ENCODE measurements at places on chromosomes 6 and 20. TPM values are rescaled to one million over a fixed set of nuclear protein-coding genes. Genes with fewer than 3 reads are reported as not detected.
A peak's percentile ranks its signal among the peaks of the same experiment; 100 is the strongest.

DNA sequence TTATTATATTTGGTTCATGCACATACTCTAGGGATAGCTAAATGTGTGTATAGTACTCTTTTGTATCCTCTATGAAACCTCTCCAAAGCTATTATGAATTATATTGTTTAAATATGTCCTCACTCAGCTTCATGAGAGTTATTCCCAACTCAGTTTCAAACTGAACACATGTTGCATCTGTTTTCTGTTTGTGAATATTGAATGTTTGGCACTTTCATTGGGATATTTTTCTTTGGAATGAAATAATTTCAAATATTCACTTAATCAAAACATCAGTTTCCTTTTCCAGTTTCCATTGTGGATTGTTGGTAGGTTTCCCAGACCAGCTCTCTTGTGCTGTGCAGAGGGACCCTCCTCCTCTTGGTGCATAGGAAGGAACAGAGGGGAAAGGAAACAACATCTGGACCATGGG lies 46.6 kb downstream of the HDAC2 start:
- DNase-seq = no peak

Gene CCM2L
- total RNA-seq = 0.35 TPM

Gene SLC4A11
- total RNA-seq = 46.1 TPM

DNA sequence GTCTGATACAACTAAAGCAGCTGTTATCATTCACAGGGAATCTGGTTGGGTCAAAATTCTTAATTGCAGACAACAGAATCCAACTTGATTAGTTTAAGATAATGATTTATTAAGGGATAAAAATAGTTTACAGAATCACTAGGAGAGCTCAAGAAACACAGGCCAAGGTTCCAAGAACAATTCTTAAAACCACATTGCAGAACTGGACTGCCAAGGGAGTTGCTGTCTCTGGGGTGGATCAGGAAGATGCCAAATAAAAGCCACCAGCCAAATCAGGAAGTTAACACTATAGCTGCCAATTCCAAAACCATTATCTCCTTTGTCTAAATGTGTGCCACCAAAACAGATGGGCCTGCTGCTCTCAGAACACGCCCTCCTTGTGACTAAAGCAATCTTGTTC lies 53.7 kb downstream of the NUDT3 start:
- DNase-seq = no peak

GRCh38 chr6:34890533-34890925 lies 1.5 kb downstream of the ANKS1A start:
- no peak for DNase-seq

Gene MUCL3
- not detected for total RNA-seq

DNA sequence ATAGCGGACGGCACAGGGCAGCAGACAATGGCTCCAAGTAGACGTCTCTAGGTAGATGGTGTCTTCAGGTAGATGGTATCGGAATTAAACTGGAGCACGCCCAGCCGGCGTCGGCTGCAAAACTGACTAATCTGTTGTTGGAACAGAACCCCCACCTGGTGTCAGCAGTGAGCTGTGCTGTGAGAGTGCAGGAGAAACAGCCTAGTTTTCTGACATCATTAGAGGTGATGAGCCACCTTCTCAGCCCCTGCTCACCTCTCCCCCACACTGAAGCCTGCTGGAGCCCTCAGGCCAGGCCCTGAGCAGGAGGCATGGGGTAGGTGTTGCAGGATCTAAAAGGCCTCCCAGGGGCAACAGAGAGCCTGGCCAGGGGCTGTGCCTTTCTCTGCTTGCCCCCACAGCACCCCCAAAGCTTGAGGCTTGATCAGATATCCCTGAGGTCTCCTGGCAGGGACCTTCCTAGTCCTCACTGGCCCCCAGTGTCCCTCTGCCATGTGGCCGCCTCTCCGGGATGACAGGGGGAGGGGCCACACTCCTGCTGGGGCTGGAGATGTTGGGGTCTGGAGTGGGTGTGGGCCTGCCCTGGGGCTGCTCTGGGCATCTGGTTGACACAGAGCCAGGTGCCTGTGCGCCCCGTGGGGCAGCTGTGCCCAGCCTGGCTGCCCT lies 6.9 kb upstream of the HELZ2 start:
- peak; percentile 71 for DNase-seq

DNA sequence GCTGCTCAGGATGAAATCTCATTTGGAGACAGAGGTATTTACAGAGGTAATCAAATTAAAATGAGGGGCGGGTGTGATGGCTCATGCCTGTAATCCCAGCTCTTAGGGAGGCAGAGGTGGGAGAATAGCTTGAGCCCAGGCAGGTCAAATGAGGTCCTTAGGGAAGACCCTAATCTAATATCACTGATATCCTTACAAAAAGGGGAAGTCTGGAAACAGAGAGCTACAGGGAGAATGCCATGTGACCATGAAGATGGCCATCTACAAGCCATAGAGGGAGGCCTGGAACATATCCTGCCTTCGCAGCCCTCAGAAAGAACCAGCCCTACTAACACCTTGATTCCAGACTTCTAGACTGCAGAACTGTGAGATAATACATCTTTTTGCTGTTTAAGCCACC lies 8.3 kb downstream of the MTCL3 start:
- no peak for DNase-seq

DNA sequence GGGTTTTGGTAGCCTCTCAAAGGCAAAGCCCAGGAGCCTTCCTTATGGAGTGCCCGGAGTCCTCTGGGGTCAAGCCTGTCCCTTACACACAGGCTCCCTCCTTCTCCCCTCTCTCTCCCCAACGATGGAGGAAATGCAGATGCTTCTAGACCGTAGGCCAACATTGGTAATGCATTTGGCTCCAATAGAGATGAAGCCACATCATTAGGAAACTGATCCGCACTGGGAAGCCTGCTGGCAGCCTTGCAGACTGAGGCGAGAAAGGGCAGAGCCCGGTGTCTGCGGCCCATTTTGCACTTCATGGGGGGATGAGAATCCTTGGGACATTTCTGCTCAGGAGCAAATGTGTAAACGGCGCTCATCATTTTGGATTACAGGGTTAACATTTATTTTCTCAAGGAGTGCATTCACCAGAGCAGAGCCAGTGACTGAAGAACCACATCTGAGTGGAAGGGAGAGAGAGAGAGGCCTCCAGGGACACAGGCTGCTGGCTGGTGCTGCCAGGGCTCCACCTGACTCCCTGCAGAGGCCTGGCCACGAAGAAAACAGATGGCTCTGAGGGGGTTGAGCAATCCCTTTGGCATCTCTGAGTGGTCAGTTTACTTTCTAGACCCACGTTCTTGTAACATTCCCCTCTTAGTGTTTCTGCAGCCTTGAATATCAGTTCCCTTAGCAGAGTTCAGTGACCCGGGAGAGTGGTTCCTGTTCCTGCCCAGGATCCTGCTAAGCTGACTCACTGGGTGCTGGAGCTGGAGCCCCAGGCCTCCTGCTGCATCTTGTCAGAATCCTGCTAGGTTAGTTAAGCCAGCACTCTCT lies 4.4 kb upstream of the CST3 start:
- peak; percentile 97 for DNase-seq

DNA sequence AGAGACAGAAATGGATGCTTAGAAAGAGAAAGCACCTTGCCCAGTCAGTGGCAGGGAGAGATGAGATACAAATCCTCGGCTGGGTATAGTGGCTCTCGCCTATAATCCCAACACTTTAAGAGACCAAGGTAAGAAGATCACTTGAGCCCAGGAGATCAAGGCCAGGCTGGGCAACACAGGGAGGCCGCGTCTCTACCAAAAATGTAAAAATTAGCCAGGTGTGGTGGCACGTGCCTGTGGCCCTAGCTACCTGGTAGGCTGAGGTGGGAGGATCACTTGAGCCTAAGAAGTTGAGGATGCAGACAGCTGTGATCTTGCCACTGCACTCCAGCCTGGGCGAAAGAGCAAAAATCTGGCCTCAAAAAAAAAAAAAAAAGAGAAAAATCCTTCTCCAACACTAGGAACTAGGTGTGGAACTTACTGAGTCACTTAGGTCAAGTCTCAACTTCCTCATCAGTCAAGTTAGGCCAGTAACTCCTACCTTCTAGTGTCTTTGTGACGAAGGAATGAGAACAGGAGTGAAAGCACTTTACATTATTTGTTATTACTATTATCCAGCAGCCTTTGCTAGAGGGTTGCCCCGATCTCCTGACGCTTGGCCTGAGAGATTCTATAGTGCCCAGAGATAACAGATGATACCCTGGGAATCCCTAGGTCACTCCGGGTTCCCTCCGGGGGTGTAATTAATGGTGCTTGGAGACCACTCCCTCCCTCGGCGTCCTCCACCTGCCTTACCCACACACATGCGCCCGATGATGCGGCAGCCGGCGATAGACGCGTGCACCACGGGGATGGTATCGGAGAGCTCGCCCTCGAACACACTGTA lies 918 bp downstream of the EIF6 start:
- DNase-seq = no peak

Gene TCF21
- total RNA-seq = not detected

Gene FAM83D
- total RNA-seq = 57.3 TPM

GRCh38 chr20:50691573-50692551 lies 520 bp upstream of the RIPOR3 start:
- no peak for DNase-seq

GRCh38 chr6:25435416-25435985 lies 156.3 kb downstream of the CARMIL1 start:
- DNase-seq = no peak

DNA sequence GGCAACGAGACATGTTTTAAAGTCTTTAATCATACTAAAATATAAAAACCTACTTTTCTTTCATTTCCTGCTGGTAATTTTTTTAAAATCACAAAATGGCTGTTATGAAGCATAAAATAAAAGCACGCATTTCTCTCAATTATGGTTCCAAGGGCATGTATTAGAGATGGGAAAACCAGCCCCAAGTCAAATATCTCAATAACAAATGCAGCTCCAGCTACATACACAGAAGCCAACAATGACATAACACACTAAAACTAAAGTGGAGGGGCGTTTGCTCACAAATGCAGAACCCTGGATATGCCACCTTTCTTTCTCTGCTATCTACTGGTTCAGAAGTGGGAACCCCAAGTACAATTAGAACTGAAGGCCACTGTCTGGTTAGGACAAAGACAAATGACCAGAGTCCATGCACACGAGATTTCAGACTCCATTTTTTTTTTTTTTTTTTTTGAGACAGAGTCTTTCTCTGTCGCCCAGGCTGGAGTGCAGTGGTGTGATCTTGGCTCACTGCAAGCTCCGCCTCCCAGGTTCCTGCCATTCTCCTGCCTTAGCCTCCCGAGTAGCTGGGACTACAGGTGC lies 27.8 kb downstream of the EZR start:
- DNase-seq = no peak

DNA sequence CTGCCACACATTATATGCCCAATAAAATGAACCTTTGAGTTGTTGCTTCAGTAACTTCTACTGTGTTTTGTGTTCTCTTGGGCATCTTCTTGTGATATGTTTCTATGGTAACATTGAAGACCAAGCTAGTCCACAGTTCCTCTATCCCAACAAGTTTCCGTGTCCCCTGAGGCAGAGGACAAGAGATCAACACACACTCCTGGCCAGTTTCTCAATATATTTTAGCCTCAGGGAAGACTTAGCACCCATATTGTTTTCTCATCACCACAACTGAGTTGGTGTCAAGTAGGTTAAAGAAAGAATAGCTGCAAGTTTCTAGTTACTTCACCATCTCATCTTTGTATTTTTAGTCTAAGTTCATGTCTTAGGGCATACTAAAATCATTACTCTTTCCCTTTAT lies 277.5 kb downstream of the UST start:
- no peak for DNase-seq

DNA sequence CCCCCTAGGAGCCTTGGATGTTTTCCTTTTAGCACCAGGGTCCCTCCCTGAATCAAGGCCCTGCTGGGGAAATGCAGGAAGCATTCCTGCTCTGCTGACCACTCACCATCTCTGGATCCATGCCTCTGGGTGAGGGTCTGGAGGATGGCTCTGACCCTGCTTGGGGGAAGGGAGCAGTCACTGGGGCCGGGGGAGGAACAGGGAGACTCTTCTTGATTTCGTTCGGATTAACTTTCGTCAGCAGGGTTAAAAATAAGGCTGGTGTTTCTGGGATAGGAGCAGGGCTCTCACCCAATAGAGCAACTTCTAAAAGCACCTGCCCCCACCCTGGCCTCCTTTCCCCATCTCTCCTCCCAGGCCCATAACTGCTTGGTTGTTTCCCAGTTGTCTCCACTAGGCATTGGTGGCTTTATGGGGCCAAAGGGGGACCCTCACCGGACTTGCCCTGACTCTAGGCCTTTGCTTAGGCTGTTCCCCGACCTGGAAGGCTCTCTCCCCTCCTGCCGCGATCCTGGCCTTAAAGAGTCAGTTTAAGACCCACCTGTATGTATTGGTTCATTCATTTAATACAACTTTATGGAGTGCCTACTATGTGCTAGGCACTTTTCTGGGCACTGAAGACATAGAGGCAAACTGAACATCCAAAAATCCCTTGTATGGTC lies 63.0 kb downstream of the JPH2 start:
- DNase-seq = no peak

Gene CCN6
- not detected for total RNA-seq

- DNase-seq = no peak
Observed at GRCh38 chr6:87341158-87341557, 3.5 kb upstream of the C6orf163 start.

- DNase-seq = no peak
Observed at GRCh38 chr20:50308166-50308512, 117.5 kb downstream of the CEBPB start.

Gene CALHM6
- total RNA-seq = not detected

GRCh38 chr20:35699127-35699956 lies at the start of the genes NFS1 and ROMO1:
Gene NFS1, minus strand, starts transcription at chr20:35699352. Its CDS starts 64 bp downstream, at chr20:35699288.
Gene ROMO1, plus strand, starts transcription at chr20:35699405. Its CDS starts 228 bp downstream, at chr20:35699633.
- DNase-seq = peak; percentile 82

GRCh38 chr6:33075568-33076405 lies at the start of gene HLA-DPB1:
Gene HLA-DPB1, plus strand, starts transcription at chr6:33075990. Its CDS starts 52 bp downstream, at chr6:33076042.
- no peak for DNase-seq

GRCh38 chr6:39494998-39495397 lies 172.5 kb upstream of the KCNK16 start:
- no peak for DNase-seq

DNA sequence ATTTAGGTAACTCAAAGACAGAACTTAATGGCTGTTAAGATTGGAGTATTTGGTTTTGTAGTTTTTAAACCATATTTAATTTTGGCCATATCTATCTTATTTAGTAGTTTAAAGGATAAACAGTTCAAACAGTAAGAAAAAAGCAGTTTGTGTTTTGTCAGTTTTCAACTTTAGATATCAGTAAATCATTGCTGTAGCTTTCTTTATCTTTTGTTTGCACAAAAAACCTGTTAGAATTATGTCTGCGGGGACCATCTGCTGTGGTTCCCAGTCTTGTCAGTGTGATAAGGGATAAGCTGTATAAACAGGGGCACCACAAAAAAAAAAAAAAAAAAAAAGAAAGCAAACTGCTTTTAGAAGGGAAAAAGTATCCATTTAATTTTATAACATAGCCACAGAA lies 40.9 kb downstream of the CDKAL1 start:
- DNase-seq = no peak

Gene PGM3
- 33.8 TPM for total RNA-seq
